Osteoblast (primary cell): ENCODE measurements at places on chromosomes 7 and 10. TPM values are rescaled to one million over a fixed set of nuclear protein-coding genes. Genes with fewer than 3 reads are reported as not detected.

DNA sequence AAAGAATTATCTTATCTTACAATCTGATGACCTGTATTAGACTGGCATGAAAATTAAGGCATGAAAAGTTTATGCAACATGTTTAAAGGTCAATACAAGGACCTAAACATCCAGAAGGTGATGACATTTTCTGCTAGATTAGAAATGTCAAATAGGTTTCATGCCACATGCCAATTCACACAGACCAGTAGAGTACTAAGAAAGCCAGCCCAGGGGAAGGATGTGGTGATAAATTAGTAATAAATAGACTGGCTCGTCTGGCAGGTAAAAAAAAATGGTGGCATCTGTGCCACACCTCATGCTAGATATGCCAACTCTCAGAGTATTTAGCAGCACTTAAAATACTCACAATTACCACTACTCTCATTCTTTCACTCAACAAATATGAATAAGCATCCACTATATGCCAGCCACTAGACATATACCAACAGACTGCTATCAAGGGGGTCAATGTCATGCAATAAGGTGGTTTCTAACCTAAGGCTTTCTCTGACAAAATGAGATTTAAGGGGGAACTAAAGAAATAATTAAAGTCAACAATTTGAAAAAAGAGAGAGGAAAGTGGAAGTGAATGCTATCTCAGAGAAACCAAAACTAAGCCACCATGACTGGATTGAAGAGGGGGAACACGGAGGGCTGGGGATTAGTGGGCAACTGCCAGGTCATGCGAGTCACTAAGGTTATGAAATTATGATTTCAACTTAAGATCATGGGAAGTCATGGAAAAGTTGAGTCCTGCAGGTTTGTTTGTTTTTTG, 83.5 kb downstream of the SGMS1 start:
- peaks cover 6% of the 10 kb centered on the region for H3K4me1 ChIP-seq
- H3K27ac ChIP-seq = no peak overlapping the region
- no peaks in the 10 kb centered on the region for H3K27me3 ChIP-seq
- DNase-seq = no peak
- no peak overlapping the region for H3K4me3 ChIP-seq

Gene EPHB4
- 41.8 and 47.0 TPM in 2 replicates for total RNA-seq

Gene SAP25
- total RNA-seq = not detected in 2 replicates

Gene ASB4
- not detected in 2 replicates for total RNA-seq

DNA sequence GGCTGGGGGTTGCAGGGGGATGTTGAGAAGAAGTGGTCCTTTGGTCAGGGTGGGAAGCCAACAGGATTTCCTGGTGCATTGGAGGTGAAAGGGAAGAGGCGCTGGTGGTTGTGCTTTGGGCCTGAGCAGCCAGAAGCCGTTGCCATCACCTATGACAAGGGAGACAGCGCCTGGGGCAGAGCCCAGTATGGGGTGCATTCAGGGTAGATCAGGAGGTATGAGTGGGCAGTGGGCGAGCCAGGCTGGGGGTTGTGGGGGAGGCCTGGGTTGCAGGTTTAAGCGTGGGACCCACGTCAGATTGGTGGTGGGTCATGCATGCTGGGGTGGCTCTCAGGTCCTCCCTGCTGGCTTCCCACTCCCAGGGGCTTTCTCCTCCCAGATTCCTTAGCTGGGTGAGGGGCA, 6.3 kb upstream of the PILRB start:
- H3K27me3 ChIP-seq = no peaks in the 10 kb centered on the region
- H3K4me3 ChIP-seq = no peak overlapping the region
- H3K36me3 ChIP-seq = peaks cover 64% of the 10 kb centered on the region
- H3K4me1 ChIP-seq = no peaks in the 10 kb centered on the region
- H3K27ac ChIP-seq = no peak overlapping the region

DNA sequence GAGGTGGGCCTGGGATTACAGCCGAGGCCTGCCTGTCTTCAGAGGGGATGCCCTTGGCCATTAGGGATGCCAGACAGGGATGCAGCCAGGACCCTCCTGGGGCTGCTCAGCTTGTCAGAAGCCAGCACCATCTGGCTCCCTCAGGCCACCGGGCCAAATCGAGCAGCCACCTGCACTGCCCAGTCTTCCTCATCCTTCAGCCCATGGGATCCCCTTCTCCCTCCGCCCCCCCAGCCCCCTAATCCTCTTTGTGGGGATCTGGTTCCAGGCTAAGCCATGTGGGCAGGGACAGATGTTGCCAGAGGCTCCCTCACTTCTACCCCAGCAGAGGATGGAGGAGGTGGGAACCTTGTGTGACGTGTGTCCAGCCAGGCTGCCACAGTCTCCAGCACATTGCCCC, 137.4 kb upstream of the PPIF start:
- no peak overlapping the region for H3K27ac ChIP-seq
- H3K4me1 ChIP-seq = no peaks in the 10 kb centered on the region
- H3K36me3 ChIP-seq = peaks cover 82% of the 10 kb centered on the region
- H3K27me3 ChIP-seq = no peaks in the 10 kb centered on the region

GRCh38 chr7:5139998-5140397, 50.0 kb upstream of the WIPI2 start:
- DNase-seq = peak; percentile 75
- no peak overlapping the region for H3K27ac ChIP-seq
- H3K36me3 ChIP-seq = no peaks in the 10 kb centered on the region
- no peaks in the 10 kb centered on the region for H3K4me1 ChIP-seq

DNA sequence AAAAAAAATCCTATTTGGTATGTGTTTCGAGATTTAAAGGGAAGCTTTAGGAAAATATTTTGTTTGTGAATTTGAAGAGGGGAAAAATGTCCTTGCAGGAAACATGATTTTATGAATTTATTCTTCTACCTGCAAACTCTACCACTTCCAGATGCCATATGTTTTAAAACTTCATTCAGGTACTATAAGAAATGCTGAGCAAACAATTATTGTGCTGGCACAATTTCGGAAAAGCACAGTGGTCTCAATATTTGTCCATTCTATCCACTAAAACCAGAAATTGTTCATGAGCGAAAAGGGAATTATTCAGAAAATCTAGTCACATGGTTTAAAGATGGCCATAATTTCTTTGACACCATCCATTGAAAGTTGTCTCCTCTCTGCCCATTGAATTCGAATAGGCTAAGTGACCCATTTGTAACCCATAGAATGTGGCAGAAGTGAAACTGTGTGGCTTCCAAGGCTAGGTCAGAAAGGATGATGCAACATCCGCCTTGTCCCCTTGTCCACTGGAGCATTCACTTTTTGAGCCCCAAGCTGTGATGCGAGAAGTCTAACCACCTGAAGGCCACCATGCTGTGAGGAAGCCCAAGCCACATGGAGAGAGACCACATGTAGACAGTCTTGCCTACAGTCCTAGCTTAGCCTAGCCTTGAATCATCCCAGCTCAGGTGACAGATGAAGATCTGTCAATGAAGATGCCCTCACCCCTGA, 189.8 kb upstream of the PRKCQ start:
- no peak overlapping the region for H3K4me3 ChIP-seq
- no peaks in the 10 kb centered on the region for H3K36me3 ChIP-seq
- no peaks in the 10 kb centered on the region for H3K27me3 ChIP-seq
- DNase-seq = no peak

DNA sequence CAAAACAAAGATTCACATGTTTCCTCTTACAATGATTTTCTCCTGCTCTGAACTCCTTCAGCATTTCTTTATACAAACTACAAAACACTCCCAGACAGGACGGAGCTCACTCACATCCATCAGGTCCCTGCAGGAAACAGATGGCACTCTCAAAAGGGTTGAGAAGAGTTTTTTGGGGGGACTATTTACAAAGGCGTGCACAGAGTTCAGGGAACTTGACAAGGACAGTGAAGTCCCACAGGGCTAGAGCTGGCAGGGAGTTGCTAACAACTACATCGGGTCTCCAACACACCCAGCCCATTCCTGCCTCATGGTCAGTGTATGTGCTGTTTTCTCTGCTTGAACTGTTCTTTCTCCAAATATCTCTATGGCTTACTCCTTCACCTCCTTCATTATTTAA, 24.7 kb upstream of the YAE1 start:
- no peak overlapping the region for H3K27ac ChIP-seq
- H3K4me3 ChIP-seq = no peak overlapping the region
- DNase-seq = no peak

DNA sequence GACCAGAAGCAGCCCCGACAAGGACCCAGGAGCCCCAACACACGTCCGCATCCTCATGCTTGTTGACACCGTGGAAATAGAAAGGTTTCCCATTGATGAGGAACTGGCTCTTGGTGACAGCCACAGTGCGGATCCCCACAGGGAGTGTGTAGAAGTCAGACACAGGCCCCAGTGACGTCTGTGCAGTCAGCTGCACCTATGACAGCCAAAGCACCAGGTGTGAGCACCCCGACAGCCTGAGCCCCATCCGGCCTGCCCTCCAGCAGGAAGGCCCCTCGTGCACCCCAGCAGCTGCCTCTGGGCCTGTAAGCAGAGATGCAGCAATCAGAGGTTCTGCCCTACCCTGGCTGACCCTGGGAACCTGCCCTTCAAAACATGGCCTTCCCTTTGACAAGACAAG, 7.1 kb downstream of the GUSB start:
- no peak overlapping the region for H3K27ac ChIP-seq
- H3K4me3 ChIP-seq = no peak overlapping the region
- no peaks in the 10 kb centered on the region for H3K27me3 ChIP-seq
- no peaks in the 10 kb centered on the region for H3K4me1 ChIP-seq
- peak; percentile 34 for DNase-seq

- H3K4me1 ChIP-seq = peaks cover 27% of the 10 kb centered on the region
- no peaks in the 10 kb centered on the region for H3K36me3 ChIP-seq
- no peak overlapping the region for H3K4me3 ChIP-seq
- DNase-seq = no peak
- H3K27me3 ChIP-seq = no peaks in the 10 kb centered on the region
These were observed 9.6 kb downstream of the PKD1L1 start for GRCh38 chr7:47938574-47939165.

Gene SORBS1
- total RNA-seq = 0.29 and 0.72 TPM in 2 replicates

DNA sequence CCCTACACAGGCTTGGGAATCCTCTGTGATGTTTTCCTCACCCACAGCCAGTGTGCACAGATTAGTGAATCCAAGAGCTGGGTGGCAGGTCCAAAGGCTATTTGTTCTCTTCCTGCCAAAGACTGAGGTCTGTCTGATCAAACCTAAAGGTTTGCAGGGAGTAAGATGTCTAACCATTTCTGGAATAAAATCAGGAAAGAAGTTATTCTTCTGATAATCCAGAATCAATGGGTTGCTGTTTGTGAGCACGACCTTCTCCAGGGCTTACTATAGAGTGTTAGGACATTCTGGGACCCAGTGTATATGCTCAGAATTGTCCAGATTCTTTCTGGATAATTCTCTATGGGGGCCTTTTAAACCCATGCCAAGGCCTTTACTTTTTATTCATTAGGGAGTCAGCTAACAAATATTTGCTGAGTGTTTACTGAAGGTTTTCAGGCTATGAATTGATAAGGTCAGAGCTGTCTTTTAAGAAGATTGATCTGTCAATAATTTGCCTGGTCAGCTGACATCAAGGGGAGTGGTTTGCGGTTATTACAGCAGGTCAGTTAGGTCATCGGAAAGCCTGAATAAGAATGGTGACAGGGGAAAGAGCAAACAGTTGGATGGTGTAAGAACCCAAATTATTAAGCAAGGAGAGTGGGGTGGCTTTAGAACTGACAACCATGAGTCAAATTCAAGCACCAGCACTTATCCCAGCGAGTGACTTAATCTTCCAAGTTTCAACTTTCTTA, 7.5 kb upstream of the TECTB start:
- no peak overlapping the region for H3K4me3 ChIP-seq
- H3K4me1 ChIP-seq = peaks cover 34% of the 10 kb centered on the region
- DNase-seq = no peak
- H3K27me3 ChIP-seq = no peaks in the 10 kb centered on the region
- H3K27ac ChIP-seq = no peak overlapping the region
- no peaks in the 10 kb centered on the region for H3K36me3 ChIP-seq

GRCh38 chr7:22329816-22330524, 27.0 kb downstream of the RAPGEF5 start:
- no peak for DNase-seq
- no peak overlapping the region for H3K4me3 ChIP-seq
- no peaks in the 10 kb centered on the region for H3K36me3 ChIP-seq
- H3K27ac ChIP-seq = no peak overlapping the region
- no peaks in the 10 kb centered on the region for H3K27me3 ChIP-seq
- H3K4me1 ChIP-seq = no peaks in the 10 kb centered on the region

Gene SPDYE2B
- not detected in 2 replicates for total RNA-seq

Gene GSTO2
- 1.8 and 2.2 TPM in 2 replicates for total RNA-seq

DNA sequence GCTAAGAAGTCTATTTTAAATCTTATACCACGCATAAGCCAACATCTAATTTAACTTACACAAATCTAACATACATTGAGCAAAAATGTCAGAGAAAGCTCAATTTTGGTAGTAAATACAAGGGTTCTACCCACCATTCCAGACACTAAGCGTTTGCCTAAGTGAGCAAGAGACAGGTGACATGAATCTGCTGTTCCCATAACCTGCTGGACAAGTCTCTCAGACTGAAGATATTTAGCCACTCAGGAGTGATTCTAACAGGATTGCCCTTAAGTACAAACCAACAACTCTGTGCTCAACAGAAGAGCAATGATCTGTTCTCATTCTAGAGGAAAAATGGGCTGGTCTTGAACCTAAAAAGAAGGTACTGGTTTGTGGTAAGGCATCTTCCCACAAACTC, 18.8 kb downstream of the EZH2 start:
- H3K27me3 ChIP-seq = no peaks in the 10 kb centered on the region
- H3K4me1 ChIP-seq = no peaks in the 10 kb centered on the region
- no peak overlapping the region for H3K27ac ChIP-seq
- no peak overlapping the region for H3K4me3 ChIP-seq
- no peak for DNase-seq

DNA sequence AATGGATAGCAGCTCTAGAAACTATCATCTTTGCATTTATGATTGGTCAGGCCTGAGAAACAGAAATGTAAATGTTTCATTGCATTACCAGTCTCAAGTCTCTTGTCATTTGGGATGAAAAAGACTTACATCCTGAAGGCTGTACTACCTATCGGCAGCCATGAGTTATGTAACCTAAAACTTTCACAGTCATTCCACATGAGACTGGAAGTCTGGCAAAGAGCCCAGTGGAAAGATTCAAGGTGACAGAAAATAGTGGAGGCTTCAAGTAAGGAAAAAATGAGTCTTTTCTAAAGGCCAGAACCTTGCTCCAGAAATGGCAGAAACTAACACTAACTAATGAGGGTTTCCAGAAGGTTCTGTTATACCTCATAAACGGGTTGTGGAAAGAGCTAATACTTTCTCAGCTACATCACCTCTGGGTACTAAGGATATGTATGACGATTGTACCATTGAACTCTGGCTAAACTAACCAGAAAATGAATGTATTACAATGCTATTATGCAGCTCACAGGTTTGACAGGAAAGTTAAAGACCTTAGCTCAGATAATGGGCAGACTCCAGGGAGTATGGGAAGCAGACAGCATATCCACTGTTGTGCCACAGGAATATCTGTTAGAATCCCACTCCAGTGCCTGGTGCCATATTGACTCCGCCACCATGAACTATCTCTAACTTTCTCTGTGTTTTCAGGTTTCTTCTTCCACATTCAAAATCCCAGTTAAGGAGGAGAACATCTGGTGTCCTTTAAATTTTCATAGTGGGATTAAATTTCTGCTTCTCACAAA, 41.7 kb upstream of the DYNC1I1 start:
- no peaks in the 10 kb centered on the region for H3K4me1 ChIP-seq
- no peak overlapping the region for H3K4me3 ChIP-seq
- no peak for DNase-seq
